D721Med (cell line): ENCODE measurements at places on chromosomes 5 and 9.

GRCh38 chr9:76969716-76970115, 49.7 kb upstream of the FOXB2 start:
- no peak for DNase-seq

- DNase-seq: peak; percentile 58
These were observed at the start of gene PDLIM4 for GRCh38 chr5:132257131-132258101. PDLIM4 (plus strand) TSS chr5:132257696; CDS start chr5:132257735, 39 bp downstream.

GRCh38 chr9:13428766-13429165, 149.3 kb upstream of the MPDZ start:
- DNase-seq: no peak

DNA sequence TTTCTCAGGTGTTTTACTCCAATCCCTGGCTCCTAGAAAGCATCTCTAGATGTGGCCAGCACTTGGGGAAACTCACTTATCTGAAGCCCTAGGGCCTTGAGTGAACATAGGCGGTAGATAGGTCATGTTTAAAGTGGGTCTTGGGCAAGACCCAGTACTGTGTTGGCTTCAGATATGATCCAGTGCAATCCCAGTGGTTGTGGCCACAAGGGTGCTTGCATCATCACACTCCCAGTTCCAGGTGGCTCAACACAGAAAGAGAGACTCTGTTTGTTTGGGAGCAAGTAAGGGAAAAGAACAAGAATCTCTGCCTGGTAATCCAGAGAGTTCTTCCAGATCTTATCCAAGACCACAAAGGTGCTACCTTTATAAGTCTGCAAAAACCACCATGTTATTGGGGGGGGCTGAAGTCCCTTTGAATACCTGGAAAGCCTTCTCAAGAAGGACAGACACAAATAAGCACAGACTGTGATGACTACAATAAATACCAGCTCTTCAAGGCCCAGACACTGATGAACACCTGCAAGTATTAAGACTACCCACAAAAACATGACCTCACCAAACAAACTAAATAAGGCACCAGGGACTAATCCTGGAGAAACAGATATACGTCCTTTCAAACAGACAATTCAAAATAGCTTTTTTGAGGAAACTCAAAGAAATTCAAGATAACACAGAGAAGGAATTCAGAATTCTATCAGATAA, 114.7 kb downstream of the LURAP1L start:
- no peak for DNase-seq

DNA sequence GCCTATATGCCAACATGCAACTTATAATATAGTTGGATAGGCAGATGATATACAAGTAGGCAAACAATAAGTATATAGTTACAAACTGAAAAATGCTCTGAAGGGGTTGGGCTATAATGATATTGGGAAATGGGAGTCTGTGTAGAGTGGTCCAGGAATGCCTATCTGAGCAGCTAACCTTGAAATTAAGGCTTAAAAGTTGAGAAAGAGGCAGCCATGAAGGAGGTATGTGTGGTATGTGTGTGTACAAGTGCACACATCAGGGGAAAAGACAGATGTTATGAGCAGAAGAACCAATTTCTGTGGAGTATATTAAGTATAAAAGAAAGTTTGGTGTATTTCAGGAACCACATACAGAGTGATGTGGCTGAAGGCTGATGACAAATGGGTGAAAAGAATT, 154.9 kb upstream of the PAPPA start:
- DNase-seq: no peak

- DNase-seq: no peak
These were observed 66.8 kb upstream of the ABL1 start for GRCh38 chr9:130768265-130768664.

DNA sequence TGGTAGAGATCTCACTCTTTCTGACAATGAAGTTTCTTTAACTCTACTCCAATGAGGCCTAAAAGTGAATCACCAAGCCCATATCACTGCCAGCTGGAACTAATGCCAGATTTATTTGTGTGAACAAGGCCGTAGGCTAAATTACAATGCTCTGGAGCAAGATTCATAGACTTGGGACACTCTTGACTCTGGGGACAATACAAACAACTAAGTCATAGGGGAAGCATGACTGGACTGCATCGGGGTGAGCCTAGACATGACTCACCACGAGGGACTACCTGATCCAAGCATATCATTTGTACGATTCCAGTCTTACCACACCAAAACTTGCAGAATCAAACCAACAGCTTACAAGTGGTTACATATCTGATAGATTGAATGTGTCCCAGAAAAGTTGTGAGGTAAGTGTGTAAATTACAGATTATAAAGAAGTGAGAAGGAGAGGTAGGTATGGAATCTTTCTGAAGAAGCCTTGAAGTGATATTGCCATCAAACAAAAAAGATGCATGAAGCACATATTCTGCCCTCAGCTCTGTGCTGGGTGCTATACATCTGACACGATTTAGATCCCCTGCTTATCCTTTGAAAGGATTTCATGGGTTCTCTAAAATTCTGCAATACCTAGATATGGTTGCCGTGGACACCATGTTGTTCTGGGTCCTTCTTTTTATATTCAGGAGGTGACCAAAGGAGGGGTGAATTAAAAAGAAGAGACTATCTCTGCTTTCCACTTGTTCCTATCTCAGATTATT, 199.3 kb upstream of the PDE4D start:
- DNase-seq: no peak

GRCh38 chr5:124253203-124253810, 493.1 kb downstream of the ZNF608 start:
- DNase-seq: no peak
